MCF 10A (cell line): ENCODE measurements at places on chromosomes 12 and 14. TPM values are rescaled to one million over a fixed set of nuclear protein-coding genes. Genes with fewer than 3 reads are reported as not detected.
A peak's percentile ranks its signal among the peaks of the same experiment; 100 is the strongest.

The AQP6 gene
- total RNA-seq: not detected in 2 replicates

DNA sequence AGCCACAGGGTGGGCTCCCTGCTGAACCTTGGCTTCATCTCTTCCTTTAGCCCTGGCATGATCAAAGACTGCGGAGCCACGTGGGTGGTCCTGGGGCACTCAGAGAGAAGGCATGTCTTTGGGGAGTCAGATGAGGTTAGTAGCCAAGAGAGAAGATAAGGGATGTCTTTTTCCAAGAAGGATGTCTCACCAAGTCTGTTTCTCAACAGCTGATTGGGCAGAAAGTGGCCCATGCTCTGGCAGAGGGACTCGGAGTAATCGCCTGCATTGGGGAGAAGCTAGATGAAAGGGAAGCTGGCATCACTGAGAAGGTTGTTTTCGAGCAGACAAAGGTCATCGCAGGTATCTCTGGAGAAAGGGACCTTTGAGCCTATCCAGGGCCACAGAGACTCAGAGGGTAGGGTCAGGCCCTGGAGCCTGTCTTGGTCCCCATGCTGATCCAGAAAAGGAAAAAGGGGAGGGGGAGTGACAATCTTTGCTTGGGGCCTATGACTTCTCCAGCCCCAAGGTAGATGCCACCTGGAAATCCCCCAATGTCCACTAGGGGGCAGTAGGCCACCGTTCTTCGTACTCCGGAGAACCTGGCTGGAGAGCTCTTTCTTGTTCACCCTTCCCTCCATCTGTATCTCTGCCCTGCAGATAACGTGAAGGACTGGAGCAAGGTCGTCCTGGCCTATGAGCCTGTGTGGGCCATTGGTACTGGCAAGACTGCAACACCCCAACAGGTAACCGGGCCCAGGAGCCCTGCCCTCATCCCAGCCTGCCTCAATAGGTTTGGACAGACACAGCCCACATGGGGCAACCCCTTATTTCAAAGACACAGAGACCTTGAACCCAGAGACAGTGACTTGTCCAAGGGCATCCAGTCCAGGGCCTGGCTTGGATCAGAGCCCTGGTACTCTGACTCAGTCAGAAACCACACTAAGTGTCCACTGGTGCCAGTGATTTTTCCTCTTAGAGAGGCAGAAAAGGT lies 2.0 kb downstream of the TPI1 start:
- H3K36me3 ChIP-seq: peaks cover 52% of the 10 kb centered on the region
- peaks cover 30% of the 10 kb centered on the region for H3K4me1 ChIP-seq
- DNase-seq: peak; percentile 83
- H3K27me3 ChIP-seq: no peaks in the 10 kb centered on the region

- no peaks in the 10 kb centered on the region for H3K27me3 ChIP-seq
- DNase-seq: peak; percentile 79
- H3K27ac ChIP-seq: peak overlapping the region; percentile 36
- H3K4me1 ChIP-seq: peaks cover 23% of the 10 kb centered on the region
These were observed 2.2 kb downstream of the RCOR1 start for GRCh38 chr14:102594514-102595175.

DNA sequence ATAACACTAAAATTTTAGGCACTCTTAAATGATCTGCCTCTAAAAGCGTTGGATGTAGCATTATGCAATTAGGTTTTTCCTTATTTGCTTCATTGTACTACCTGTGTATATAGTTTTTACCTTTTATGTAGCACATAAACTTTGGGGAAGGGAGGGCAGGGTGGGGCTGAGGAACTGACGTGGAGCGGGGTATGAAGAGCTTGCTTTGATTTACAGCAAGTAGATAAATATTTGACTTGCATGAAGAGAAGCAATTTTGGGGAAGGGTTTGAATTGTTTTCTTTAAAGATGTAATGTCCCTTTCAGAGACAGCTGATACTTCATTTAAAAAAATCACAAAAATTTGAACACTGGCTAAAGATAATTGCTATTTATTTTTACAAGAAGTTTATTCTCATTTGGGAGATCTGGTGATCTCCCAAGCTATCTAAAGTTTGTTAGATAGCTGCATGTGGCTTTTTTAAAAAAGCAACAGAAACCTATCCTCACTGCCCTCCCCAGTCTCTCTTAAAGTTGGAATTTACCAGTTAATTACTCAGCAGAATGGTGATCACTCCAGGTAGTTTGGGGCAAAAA lies 4.1 kb downstream of the CDKN1B start:
- peak overlapping the region; percentile 99 for H3K27ac ChIP-seq
- no peaks in the 10 kb centered on the region for H3K27me3 ChIP-seq
- H3K4me3 ChIP-seq: peak overlapping the region; percentile 98
- peaks cover 14% of the 10 kb centered on the region for H3K4me1 ChIP-seq
- peaks cover 81% of the 10 kb centered on the region for H3K36me3 ChIP-seq

The MUCL1 gene
- total RNA-seq: not detected in 2 replicates

- H3K36me3 ChIP-seq: peaks cover 21% of the 10 kb centered on the region
- H3K4me3 ChIP-seq: no peak overlapping the region
- no peaks in the 10 kb centered on the region for H3K27me3 ChIP-seq
- DNase-seq: no peak
- no peak overlapping the region for H3K27ac ChIP-seq
These were observed 42.0 kb downstream of the NCOR2 start for GRCh38 chr12:124525455-124525854.

DNA sequence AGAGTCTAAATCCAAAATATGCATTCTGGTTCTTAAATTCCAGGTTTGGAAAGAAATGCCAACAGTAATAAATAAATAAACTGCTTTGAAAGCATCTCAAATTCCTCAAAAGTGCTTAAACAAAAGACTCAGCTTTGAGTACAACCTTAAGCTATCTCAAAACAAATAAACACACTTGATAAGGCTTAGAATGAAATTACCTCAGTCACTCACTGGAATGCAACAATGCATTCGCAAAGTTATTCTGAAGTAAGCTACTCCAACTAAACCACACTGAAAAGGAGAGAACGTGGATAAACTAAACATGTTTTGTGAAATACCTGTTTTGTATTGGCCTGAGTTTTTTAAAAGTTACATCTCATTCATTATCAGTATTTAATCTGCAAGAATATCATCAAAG lies 1.2 kb downstream of the SPTSSA start:
- peaks cover 39% of the 10 kb centered on the region for H3K36me3 ChIP-seq
- H3K27ac ChIP-seq: peak overlapping the region; percentile 85
- H3K4me3 ChIP-seq: peak overlapping the region; percentile 91
- peaks cover 13% of the 10 kb centered on the region for H3K4me1 ChIP-seq
- H3K27me3 ChIP-seq: no peaks in the 10 kb centered on the region

The LMNTD1 gene
- not detected in 2 replicates for total RNA-seq

GRCh38 chr12:47870175-47870781 lies 34.5 kb downstream of the VDR start:
- no peaks in the 10 kb centered on the region for H3K27me3 ChIP-seq
- peak; percentile 46 for DNase-seq
- peaks cover 51% of the 10 kb centered on the region for H3K36me3 ChIP-seq

The TTC8 gene
- total RNA-seq: 20.9 and 23.9 TPM in 2 replicates

- H3K36me3 ChIP-seq: peaks cover 21% of the 10 kb centered on the region
- peak overlapping the region; percentile 33 for H3K27ac ChIP-seq
- DNase-seq: peak; percentile 72
- H3K4me1 ChIP-seq: peaks cover 48% of the 10 kb centered on the region
These were observed 3.4 kb upstream of the GLRX5 start for GRCh38 chr14:95531473-95531872.

DNA sequence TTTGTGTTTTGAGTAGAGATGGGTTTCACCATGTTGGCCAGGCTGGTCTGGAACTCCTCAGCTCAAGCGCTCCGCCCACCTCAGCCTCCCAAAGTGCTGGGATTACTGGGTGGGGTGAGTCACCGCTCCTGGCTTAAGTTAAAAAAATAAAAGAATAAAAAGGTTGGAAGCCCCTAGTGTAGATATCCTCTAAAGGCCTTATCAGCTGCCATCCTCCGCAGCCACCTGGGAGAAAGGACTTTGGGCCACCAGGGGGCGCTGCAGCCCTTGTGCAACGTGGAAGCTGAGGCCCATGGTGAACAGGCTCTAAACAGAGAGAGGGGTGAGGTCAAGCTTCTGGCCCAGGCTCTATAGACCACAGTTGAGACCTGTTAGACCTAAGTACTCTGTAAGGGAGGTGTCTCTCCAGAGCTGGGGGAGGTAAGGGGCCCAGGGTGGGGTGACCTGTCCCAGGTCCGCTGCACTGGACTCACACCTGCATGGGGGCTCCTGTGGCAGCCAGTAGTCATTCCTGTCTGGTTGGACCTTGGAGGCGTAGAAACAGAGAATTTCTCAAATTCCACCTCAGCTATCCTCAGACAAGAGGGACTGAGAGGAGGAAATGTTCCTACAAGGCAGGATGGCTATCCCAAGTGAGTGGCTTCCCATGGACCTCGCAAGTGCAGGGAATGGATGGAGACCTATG lies 14.0 kb upstream of the RACGAP1 start:
- H3K27ac ChIP-seq: no peak overlapping the region
- peaks cover 7% of the 10 kb centered on the region for H3K4me1 ChIP-seq
- H3K27me3 ChIP-seq: no peaks in the 10 kb centered on the region
- H3K36me3 ChIP-seq: no peaks in the 10 kb centered on the region
- peak; percentile 80 for DNase-seq

The SDR9C7 gene
- not detected in 2 replicates for total RNA-seq

DNA sequence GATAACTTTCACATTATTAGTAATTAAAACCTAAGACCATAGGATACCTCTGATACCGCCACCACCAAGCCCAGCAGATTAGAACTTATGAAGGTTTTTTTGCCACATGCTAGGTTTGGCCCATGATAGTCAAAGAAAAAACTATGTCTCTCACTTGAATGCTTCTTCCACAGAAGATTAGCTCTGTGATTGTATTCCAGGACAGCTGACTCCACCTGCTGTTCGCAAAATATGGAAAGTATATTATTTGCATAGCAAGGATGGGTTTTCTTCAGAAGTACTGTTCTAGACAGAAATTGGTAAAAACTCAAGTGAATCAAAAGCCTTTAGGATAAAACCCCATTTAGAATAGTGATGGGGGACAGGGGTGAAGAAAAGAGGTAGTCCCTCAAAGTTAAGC lies 42.2 kb downstream of the PPFIBP1 start:
- H3K27ac ChIP-seq: peak overlapping the region; percentile 79
- no peak overlapping the region for H3K4me3 ChIP-seq
- no peaks in the 10 kb centered on the region for H3K36me3 ChIP-seq
- H3K27me3 ChIP-seq: no peaks in the 10 kb centered on the region
- peaks cover 20% of the 10 kb centered on the region for H3K4me1 ChIP-seq
